ENCODE measurements at places on chromosomes 7 and 10. TPM values are rescaled to one million over a fixed set of nuclear protein-coding genes. Genes with fewer than 3 reads are reported as not detected.

DNA sequence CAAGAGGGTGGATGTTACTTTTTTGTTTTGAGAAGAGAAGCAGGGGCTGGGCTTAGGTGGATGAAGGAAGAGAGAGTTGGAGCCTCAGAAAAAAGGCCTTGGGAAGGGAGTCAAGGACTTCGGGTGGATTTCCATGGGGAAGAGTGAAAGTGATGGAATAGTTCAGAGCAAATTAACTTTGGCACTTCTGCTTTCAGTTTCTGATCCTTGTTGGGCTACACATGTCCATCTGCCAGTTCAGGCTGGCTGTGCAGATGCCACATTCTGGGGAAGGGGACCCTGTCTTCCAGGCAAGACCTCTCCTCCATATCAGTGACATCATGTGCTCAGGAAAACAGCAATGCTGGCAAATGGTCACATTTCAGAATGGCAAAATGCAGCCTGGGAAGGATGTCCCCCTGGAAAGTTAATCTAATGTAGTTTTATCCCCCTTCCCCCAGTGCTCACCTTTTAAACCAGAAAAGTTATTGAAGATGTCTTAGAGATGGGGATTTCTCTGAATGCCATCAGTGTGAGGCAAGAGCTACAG, 86.0 kb downstream of the WDFY4 start:
- DNase-seq = no peak

DNA sequence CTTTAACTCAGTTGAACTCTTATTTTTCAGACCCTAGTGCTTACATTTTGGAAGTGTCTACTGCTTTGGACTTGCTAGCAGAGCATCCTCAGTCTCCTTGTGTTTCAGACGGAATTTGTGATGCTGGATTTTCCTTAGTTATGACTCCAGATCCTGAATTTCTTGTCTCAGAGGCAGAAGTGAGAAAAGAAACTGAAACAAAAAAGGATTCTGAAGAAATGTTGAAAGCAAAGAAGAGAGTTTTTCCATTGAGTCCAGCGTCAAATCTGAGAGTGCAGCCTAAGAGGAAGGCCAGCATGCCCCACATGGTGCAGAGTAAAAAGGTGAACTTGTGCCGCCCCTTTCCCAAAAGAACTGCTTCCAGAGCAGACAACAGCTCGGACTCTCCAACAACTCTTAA, 46.1 kb downstream of the TASOR2 start:
- DNase-seq = no peak

DNA sequence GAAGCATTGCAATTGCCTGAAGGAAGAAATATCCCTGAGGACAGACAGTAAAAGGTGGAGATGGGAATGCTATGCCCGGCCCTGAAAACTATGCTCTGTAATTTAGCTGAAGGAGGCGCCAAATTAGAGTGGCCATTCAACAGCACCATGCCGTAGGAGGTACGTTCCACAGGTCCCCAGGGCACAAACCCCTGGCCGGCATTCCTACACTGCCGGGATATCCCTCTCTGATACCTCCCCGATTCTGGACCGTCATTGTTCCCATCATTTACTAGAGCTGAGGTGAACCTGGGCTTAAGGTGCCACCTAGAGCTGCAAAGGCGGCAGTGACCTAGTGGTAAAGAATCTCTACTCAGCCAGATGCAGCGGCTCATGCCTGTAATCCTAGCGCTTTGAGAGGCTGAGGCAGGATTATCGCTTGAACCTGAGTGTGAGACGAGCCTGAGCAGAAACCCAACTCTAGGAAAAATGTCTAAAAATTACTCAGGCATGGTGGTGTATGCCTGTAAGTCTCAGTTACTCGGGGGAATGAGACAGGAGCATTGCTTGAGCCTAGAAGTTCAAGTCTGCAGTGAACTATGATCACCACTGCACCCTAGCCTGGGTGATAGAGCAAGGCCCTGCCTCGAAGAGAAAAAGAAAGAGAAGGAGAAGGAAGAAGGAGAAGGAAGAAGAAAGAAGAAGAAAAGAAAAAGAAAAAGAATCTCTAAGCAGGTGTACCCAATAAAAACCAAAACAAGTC, 53.0 kb upstream of the TNKS2 start:
- DNase-seq = no peak

DNA sequence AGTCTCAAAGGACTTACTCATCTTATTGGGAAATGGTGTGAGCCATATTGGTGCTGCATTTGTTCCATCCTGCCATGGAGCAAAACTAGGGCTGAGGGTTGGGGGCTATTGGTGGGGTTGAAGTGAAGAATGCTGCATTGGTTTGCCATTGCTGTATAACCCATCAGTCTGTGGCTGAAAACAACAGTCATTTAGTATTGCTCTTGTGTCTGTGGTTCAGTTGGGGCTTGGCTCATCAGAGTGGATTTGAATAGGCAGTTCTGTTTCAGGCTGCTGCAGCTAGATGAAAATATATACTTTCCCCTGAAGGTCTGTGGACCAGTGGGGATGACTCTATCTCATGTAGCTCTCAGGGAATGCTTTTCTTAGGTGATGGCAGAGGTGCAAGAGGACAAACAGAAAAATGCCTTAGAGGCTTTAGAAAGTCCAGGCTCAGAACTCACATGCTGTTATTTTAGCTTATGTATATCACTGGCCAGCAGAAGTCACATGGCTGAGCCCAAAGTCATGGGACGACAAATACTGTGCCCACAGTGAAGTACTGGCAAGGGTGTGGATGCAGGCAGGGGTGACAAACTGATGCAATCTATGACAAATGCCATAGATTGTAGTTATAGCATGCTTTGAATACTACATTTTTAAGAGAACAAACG, 15.2 kb upstream of the EXOC6 start:
- DNase-seq = no peak

- no peak for DNase-seq
These were observed 208.4 kb downstream of the FANK1 start for GRCh38 chr10:126104767-126105166.

DNA sequence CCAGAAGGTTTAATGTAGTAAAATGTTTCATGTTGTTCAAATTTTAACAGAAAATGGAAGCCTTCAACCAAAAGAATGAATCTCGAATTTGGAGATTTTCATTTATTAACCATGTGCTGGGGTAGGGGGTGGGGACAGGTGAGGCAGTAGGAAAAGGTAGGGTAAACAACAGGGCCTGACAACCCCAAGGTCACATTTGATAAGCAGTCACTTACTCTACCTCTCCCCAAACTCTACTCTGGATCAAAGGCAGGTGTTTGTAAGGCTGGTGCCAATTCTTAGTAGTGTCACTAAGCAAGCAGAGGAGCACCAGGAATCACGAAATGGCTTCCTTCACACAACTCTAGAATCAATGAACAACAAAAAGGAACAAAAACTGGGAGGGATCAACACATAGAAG, 138.0 kb downstream of the ZFAND4 start:
- no peak for DNase-seq

- DNase-seq = no peak
These were observed 175.8 kb downstream of the SH2D4B start for GRCh38 chr10:80713398-80713928.

GRCh38 chr10:55233505-55233904, 432.5 kb upstream of the PCDH15 start:
- no peak for DNase-seq

DNA sequence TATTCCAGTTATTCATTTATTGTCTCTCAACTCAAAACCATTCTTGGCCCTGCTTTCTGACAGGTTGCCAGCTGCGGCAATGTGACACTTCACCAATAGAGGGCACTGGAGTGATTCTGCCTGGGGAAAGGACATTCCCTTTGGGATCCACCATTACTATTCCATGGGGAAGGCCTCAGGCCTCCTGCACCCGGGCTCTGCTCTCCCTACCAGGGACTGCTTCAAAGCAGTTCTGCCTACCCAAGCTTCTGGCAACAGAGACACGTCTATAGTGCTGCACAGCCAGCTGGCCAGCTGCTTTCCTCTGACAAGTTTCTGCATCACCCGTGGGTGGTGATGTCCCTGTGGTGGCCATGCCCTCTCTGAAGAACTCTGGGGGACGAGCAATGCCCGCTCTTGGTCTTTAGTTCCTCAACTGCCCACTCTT, 163.8 kb downstream of the ELMO1 start:
- peak; percentile 66 for DNase-seq

TCF7L2 gene
- 10.3 TPM for polyA plus RNA-seq

MYL10 gene
- not detected for polyA plus RNA-seq

GPRIN2 gene
- 12.3 TPM for polyA plus RNA-seq

HPS1 gene
- 33.5 TPM for polyA plus RNA-seq

EGR2 gene
- polyA plus RNA-seq = 0.61 TPM
